Endothelial cell (in vitro differentiated cells): ENCODE measurements at places on chromosomes 13 and 19. TPM values are rescaled to one million over a fixed set of nuclear protein-coding genes. Genes with fewer than 3 reads are reported as not detected.

C1QTNF9B gene
- total RNA-seq, result not detected

- H3K4me1 ChIP-seq, result no peaks in the 10 kb centered on the region
- H3K27me3 ChIP-seq, result peaks cover 8% of the 10 kb centered on the region
- DNase-seq, result no peak
- H3K4me3 ChIP-seq, result no peak overlapping the region
These were observed 74.6 kb downstream of the GNG7 start for GRCh38 chr19:2627855-2628254.

CIRBP gene
- total RNA-seq, result 315 TPM

- no peak overlapping the region for H3K4me3 ChIP-seq
- H3K27me3 ChIP-seq, result peaks cover 1% of the 10 kb centered on the region
- H3K27ac ChIP-seq, result no peak overlapping the region
- no peak for DNase-seq
- H3K4me1 ChIP-seq, result no peaks in the 10 kb centered on the region
- H3K36me3 ChIP-seq, result no peaks in the 10 kb centered on the region
These were observed 735.0 kb downstream of the FGF9 start for GRCh38 chr13:22405891-22406290.

TDRD12 gene
- not detected for total RNA-seq

- peaks cover 3% of the 10 kb centered on the region for H3K4me1 ChIP-seq
- no peak for DNase-seq
- H3K36me3 ChIP-seq, result no peaks in the 10 kb centered on the region
- no peaks in the 10 kb centered on the region for H3K27me3 ChIP-seq
- no peak overlapping the region for H3K4me3 ChIP-seq
- H3K27ac ChIP-seq, result no peak overlapping the region
These were observed 626.1 kb downstream of the DACH1 start for GRCh38 chr13:71240911-71241310.

DNA sequence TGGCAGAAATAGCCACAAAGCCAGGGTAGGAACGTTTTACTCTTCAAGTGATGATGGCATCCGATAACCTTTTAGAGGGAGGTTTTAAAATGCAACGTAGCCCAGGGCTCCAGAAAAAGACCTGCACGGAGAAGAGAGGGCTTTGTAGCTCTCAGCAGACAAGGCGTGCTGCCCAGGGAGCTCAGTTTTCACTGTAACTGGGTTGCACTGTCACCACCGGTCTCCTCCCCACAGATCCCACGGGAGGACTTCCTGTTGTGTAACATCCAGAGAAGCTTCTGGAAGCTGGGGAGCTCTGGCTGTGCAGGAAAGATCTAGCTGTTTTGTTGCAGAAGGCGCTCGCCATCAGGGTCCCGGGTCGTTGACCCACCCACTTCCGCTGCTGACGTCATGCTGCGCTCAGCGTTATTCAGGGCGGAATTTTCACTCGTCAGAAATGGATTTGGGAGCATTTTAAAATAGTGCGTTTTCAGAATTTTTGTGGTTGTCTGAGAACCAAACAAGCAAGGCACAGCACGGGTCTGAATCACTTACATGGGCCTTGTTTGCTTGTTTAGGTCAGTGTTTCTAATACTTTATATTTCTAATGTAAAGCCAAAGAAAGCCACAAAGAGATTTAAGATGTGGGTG lies 50.8 kb downstream of the ATP11A start:
- H3K27me3 ChIP-seq, result peaks cover 17% of the 10 kb centered on the region
- H3K4me3 ChIP-seq, result no peak overlapping the region
- H3K4me1 ChIP-seq, result peaks cover 66% of the 10 kb centered on the region
- no peak for DNase-seq
- peaks cover 13% of the 10 kb centered on the region for H3K36me3 ChIP-seq

DNA sequence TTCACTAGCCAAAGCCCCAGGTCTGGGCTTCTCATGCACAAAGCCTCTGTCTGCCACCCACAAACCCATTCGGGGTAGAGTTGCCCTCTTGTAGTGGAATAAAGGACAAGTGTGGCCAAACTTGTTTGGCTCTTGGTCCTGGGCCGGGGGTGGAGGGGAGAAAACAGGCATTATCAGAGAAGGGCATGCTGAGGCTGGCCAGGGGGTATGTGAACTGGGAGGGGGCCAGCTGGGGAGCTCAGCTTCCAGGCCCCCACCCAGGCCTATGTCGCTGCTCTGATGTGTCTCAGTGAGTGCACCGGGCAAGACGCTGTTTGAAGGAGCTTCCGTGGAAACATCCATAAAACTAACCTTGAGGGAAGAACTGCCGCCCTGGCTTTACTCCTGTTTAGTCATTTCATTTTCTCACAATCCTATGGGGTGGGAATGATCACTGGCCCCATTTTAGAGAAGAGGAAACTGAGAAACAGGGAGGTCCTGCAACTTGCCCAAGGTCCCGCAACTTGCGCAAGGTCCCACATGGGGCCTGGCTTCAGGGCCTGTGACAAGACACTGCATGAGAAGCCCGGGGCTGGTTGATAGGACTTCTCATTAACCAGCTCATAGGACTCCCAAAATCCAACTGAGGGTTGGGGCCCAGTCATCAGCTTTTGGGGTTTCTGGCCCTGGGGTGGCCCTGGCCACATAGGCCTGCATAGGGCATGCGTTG lies 30.8 kb downstream of the CCNE1 start:
- peaks cover 6% of the 10 kb centered on the region for H3K4me1 ChIP-seq
- H3K27me3 ChIP-seq, result peaks cover 16% of the 10 kb centered on the region
- no peaks in the 10 kb centered on the region for H3K36me3 ChIP-seq
- H3K4me3 ChIP-seq, result no peak overlapping the region
- no peak for DNase-seq

CCDC70 gene
- not detected for total RNA-seq

GNG7 gene
- total RNA-seq, result 7.7 TPM

- H3K4me3 ChIP-seq, result no peak overlapping the region
- no peaks in the 10 kb centered on the region for H3K27me3 ChIP-seq
- H3K27ac ChIP-seq, result no peak overlapping the region
- H3K4me1 ChIP-seq, result peaks cover 5% of the 10 kb centered on the region
- no peaks in the 10 kb centered on the region for H3K36me3 ChIP-seq
- no peak for DNase-seq
These were observed 64.6 kb upstream of the KL start for GRCh38 chr13:32951580-32951979.

DNA sequence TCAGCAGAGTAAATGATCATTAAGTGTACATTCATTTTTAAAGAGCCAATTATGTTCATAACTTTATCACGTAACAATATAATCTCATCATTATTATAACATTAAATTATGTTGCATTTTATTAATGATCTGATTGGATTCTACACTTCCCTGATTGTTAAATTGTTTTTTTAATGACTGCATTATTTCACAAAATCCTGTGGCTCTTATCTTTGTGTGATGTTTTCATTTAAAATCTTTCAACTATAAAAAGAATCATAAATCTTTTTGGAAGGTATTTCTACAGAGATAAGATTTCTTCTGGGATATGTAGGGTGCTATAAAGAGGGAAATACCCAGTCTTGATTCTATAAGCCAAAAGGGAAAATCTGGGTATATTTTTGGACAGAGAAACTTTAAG lies 101.7 kb downstream of the ZIC5 start:
- no peak overlapping the region for H3K27ac ChIP-seq
- DNase-seq, result no peak
- H3K4me1 ChIP-seq, result peaks cover 5% of the 10 kb centered on the region
- H3K27me3 ChIP-seq, result no peaks in the 10 kb centered on the region
- no peak overlapping the region for H3K4me3 ChIP-seq

GRCh38 chr13:72622546-72622945 lies 104.9 kb downstream of the MZT1 start:
- DNase-seq, result no peak
- no peak overlapping the region for H3K4me3 ChIP-seq
- H3K4me1 ChIP-seq, result no peaks in the 10 kb centered on the region
- peaks cover 2% of the 10 kb centered on the region for H3K27me3 ChIP-seq
- no peaks in the 10 kb centered on the region for H3K36me3 ChIP-seq

GRCh38 chr19:10552510-10553053 lies 8.9 kb downstream of the ATG4D start:
- no peaks in the 10 kb centered on the region for H3K4me1 ChIP-seq
- DNase-seq, result no peak
- H3K27ac ChIP-seq, result no peak overlapping the region
- no peak overlapping the region for H3K4me3 ChIP-seq
- peaks cover 8% of the 10 kb centered on the region for H3K36me3 ChIP-seq

DNA sequence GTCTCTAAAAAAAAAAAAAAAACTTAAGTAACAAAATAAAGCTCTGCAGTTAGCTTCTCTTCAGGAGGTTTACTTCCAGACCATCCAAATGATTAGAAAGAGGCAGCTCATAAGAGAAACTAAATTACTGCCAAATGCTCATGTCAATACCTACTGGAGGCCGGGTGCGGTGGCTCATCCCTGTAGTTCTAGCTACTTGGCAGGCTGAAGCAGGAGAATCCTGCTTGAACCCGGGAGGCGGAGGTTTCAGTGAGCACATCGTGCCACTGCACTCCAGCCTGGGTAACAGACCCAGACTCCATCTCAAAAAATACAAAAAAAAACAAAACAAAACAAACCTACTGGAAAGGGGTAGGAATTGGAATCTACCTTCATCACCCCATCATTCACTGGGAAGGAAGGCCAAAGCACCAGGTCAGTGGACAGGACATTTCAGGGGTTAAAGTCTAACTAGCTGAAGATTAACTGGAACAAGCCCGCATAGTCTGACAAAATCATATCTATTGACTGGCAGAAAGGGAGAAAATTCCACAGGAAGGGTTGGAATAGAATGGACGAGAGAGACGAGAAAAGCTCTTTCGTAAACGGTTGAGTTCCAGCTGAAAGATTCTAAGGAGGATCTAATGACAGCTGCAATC lies 1.3 kb downstream of the ZFP14 start:
- H3K4me1 ChIP-seq, result peaks cover 24% of the 10 kb centered on the region
- peaks cover 2% of the 10 kb centered on the region for H3K27me3 ChIP-seq
- peaks cover 21% of the 10 kb centered on the region for H3K36me3 ChIP-seq
- H3K4me3 ChIP-seq, result peak overlapping the region; percentile 97
